ENCODE measurements at places on chromosomes 1 and 21.

DNA sequence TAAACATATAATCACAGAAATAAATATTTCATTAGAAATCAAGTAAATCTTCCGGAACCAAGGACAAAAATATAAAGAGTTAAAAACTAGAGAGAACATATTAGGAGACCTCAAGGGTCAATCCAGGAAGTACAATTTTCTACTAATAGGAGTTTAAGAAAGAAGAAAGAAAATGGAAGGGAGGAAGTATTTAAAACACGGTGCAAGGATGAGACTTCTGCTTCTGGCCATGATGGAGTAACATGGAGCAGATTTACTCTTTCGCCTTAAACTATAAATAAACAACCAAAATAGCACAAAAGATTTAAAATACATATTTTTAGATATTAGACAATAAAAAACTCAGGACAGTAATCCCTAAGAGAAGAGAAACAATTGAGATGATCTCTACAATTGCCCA, 12.6 kb upstream of the IFNAR1 start:
- DNase-seq, result no peak

DNA sequence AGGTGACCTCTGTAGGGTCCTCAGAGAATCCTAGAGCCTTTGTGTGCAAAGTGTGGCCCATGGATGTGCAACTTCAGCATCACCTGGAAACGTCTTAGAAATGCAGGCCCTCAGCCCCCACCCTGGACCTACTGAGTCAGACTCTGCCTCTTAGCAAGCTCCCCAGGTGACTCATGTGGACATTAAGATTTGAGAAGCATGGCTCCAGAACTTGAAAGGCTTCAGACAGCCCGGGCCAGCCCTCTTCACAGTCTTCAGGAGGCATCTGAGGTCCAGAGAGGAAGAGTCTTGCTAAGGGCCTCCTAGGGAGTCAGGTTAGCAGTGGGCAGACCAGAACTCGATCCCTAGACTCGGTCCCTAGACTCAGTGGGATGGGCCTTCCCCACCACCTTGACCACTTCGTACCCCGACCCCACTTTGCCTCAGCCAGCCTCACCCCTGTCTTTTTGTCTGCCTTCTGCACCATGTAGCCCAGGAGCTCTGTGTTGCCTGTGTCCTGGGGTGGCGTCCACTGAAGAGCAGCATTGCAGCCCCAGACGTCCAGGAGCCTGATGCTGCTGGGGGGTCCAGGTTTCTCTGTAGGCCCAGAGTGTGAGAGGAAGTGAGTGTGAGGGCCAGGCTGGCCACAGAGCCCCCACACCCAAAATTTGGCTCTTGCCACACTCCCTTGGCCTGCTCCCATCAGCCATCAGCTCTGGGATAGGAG, 4.8 kb downstream of the MYBPH start:
- DNase-seq, result no peak

GRCh38 chr1:176058686-176059085, 148.4 kb downstream of the COP1 start:
- DNase-seq, result no peak

GRCh38 chr1:177984136-177984525, 14.3 kb upstream of the SEC16B start:
- DNase-seq, result no peak

GRCh38 chr1:243513726-243514491, 258.1 kb downstream of the SDCCAG8 start:
- no peak for DNase-seq

- DNase-seq, result no peak
These were observed 2.8 kb upstream of the LSM10 start for GRCh38 chr1:36400514-36400824.

DNA sequence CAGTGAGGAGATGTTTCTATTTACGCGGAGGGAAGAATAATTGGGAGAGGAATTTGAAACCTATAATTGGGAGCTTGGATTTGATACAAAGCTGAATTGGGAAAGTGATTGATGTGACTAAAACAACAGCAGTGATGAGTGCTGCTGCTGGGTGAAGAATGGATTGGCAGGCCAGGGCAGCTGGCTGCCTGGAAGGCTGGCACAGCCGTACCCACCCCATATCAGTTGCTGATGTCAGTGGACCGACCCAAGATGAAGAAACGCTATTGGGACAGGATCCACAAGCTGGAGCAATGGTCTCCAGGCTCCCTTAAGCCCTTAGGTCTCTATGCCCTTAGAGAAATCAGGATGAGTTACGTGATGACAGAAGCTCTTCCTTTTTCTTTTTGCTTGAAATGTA, 47.4 kb downstream of the GRIK1 start:
- DNase-seq, result no peak

DNA sequence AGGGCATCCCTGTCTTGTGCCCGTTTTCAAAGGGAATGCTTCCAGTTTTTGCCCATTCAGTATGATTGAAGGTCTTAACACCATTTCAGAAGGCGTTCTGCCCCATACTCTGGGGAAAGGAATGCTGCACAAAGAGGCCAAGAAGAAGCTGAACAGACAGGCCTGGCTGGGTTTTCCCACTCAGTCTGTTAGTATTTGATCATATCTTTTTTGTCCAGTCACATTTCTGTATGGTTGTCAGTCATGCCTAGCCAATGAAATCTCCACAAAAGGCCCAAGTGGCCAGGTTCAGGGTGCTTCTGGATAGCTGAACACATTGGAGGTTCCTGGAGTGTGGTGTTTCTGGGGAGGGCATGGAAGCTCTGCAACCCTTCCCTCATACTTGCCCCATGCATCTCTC, 72.1 kb downstream of the NEK7 start:
- DNase-seq, result no peak

GRCh38 chr1:63935143-63935542, 161.3 kb downstream of the ROR1 start:
- no peak for DNase-seq

DNA sequence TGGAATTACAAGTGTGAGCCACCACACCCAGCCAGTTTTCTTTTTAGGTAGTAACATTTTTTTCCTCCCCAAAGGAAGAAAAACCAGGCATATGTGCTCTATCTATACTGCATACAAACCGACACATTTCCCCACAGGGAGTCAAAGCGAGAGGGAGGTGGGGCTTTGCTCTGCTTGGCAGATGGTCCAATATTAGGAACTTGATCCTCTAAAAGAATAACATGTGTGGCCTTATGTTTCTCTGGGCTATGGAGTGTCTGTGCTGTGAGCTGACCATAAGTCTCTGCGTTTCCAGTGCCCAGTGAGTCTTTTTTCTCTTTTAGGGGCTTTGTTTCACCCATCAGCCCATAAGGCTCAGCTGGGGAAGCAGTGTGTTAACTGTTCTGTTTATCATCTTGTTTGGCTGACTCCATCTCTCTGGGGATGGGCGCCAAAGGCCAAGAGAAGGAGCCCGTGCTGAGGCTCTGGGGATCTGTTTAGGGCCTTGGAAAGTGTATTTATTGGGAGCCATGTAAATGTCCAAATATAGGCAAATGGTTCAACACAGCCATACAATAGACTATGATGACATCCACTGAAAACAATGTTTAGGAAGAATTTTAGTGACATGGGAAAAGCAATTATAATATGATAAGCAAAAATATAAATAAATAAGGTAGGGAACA, 20.2 kb downstream of the LMOD1 start:
- DNase-seq, result no peak

DNA sequence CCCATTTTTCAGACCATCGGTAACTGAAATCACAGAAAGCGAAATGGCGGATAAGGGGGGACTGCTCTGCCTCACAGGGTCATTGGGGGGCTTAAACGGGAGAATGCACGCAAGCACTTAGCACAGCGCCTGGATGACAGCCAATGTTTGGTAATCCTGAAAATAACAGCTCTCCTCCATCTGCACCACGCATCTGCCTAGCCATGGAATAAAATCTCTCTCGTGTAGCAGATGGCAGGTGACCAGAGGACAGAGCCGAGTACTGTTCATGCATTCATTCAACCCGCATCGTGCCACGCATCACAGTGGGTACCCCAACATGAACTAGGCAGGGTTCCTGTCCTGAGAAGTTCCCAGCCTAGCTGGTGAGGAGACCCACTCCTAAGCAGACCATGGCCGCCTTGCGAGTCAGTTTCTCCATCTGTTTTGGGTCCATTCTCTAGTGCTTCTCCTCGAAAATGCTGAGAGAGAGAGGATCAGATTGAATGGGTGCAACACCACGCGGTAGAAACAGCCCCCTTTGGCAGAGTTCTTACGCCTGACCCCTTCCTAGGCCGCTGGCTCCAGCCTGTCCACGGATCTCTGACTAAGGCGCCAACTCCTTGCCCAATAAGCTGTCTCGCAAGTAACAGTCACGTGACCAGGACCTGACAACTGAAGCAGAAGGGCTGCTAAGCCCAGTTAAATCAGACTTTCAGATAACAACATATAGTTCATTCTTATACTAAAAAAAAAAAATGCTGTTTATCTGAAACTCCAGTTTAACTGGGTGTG, 7.3 kb downstream of the SLC1A7 start:
- no peak for DNase-seq

GRCh38 chr1:26191739-26192138, 1.3 kb downstream of the CATSPER4 start:
- no peak for DNase-seq

GRCh38 chr1:205263580-205264190, 35.9 kb downstream of the TMCC2 start:
- DNase-seq, result no peak

DNA sequence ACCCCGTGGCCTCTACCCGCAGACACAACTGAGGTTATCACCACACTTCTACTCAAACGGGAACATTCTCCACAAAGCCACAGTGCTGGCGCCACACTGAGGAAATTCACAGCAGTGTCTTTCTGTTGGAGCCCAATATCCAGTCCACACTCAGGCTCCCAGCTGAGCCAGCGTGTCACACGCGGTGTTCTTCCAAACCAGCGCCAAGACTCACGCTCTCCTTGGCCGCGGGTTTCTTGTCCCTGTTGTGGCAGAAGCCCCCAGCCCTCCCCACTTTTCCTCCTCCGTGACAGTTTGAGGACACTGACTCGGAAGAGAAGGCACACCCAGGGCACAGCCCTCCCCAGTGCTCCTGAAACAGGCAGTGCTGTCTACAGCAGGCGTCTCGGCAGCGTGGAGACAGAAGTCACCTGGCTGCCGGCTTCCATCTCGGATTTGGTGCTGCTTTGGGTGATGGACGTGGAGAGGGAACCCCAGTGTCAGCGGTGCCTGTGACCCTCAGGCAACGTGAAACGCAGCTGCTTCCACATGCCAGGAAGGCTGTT, 35.4 kb upstream of the AGPAT3 start:
- DNase-seq, result peak; percentile 43

DNA sequence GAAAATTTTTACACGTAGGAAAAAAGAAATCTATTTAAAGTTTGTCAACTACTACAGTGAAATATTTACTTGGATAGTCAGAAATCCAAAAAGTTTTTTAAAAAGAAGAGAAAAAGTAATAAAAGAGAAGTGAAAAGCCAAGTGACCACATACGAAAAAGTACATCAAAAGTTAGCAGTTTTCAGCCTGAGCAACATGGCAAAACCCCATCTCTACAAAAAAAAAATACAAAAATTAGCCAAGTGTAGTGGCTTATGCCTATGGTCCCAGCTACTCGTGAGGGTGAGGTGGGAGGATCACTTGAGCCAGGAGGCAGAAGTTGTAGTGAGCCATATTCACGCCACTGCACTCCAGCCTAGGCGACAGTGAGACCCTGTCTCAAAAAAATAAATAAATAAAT, 5.2 kb upstream of the MR1 start:
- no peak for DNase-seq

DNA sequence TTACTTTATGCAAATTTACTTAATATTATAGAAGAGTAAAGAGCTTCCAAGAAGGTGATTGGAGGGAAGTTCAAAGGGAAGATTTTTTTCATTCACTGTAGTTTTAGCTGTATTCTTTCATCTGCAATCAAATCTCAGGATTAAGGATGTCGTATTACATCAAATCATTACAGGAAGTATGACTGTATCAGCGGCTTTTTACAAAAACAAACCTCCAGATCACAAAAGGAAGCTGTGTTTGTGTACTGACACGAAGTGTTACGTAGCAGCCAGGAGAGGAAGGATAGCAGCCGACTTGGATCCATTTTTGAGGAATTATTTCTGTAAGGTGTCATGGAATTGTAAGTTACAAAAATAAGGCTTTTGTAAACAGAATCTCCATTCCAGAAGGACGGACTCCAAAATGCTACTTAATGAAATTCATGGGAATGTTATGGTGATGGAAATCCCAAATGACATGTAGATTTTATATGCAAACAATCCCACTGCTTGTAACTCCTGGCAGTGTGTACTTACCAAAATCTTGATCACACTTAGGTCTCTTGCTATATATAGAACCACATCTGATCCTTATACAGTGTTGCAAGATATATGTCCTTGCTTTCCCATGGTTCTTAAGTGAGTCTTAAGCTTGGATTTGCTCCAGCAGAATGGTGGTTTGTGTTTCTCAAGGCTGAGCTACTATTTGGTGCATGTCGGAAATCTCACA, 49.8 kb downstream of the KCNJ15 start:
- DNase-seq, result no peak

GRCh38 chr1:155695072-155695471, 6.2 kb downstream of the DAP3 start:
- no peak for DNase-seq

DNA sequence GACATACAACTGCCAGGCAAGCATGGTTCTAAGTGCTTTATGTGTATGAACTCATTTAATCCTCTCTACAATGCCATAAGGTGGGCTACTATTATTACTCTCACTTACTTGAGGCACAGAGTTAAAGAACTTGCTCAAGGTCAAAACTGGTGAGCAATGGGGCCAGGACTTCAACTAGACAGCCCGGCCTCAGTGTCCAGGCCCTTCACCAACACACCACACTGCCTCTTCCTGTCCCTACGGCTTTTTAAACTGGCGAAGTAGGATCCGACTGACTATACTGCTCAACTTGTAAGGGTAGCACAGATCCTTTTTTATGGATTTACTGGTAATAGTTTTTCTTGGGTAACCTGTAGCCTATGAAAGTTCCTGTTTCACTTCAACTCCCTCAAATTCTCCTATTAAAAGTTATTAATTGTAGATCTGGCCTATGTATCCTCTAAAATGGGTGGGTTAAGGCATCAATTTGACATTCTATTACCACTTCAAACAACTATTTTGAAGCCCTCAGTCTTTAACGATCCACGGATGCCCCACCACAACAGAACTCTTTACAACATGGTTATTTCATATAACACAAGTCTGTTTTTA, 4.3 kb downstream of the ERRFI1 start:
- no peak for DNase-seq

GRCh38 chr1:233373226-233373625, 45.7 kb downstream of the MAP3K21 start:
- no peak for DNase-seq

- DNase-seq, result no peak
These were observed 26.5 kb downstream of the GPR137B start for GRCh38 chr1:236168716-236169429.

DNA sequence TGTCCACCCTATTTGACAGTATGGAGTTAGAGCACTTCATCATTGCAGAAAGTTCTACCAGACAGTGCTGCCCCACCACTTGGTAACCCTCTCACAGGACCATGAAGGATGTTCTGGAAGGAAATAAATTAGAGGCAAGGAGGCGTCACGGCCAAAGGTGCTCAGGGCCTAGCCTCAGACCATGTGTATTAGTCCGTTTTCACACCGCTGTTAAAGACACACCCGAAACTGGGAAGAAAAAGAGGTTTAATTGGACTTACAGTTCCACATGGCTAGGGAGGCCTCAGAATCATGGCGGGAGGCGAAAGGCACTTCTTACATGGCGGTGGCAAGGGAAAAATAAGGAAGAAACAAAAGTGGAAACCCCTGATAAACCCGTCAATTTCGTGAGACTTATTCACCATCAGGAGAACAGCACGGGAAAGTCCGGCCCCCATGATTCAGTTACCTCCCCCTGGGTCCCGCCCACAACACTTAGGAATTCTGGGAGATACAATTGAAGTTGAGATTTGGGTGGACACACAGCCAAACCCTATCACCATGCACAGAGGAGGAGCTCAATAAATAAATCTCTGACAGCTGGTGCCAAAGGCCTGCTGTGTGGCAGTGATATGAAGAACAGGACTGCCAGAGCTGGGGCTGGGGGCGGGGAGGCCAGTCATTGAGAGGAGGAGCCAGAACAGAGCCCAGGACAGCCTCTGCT, 75.8 kb downstream of the FHAD1 start:
- no peak for DNase-seq

Data from GDM1 (cell line).